ENCODE measurements at places on chromosomes 3 and 15.

GRCh38 chr3:111621535-111621934 lies 26.4 kb upstream of the ZBED2 start:
- DNase-seq, result no peak

DNA sequence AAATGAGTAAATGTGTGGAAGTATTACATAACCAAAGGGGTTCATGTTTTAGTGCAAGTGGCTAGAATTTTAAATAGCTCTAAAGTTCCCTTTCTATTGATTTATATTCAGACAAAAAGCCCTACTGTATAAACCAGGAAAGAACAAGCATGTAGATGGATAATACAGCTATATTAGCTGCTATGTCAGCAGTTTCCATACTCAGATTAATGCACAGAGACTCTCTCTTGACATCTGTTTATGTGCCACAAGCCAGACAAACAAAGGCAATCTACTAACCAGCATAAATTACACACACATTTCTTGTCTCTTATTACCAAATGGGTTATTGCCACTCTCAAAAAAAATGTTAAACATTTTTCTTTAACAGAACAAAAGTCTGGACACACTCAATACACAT lies 760.1 kb upstream of the NECTIN3 start:
- no peak for DNase-seq

- DNase-seq, result no peak
Measured at GRCh38 chr15:26461847-26462608, 310.8 kb downstream of the GABRB3 start.

GRCh38 chr3:185934174-185934557 lies 3.6 kb downstream of the TRA2B start:
- DNase-seq, result no peak

DNA sequence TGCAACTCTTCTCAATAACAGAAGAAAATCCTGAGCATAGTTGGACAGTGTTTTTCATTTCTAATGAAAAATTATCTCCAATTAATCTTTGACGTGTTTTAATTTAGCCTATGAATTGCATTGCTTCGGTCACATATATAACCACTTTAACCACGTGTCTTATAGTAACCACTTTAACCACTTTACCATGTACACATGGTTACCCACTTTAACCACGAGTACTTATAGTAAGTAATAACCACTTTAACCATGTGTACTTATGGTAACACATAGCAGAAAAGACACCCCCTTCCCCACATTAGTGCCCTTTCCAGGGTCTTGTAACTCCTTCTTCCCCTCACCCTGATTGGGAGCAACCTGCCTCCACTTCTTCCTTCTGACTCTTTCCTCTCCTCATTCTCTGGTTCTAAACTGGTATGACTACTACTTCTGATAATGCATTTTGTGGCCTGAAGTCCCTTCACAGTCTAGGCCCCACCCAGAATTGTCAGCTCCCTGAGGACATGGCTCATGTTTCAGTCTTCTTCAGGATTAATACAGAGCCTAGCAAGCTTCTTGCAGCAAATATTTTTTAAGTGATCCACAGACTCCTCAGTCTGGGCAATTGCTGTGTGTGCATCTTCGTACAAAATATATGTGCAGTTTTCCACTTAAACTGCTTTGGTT lies 25.0 kb downstream of the SLC7A14 start:
- no peak for DNase-seq

- DNase-seq, result no peak
Measured at GRCh38 chr3:188335656-188336055, 181.7 kb downstream of the LPP start.

DNA sequence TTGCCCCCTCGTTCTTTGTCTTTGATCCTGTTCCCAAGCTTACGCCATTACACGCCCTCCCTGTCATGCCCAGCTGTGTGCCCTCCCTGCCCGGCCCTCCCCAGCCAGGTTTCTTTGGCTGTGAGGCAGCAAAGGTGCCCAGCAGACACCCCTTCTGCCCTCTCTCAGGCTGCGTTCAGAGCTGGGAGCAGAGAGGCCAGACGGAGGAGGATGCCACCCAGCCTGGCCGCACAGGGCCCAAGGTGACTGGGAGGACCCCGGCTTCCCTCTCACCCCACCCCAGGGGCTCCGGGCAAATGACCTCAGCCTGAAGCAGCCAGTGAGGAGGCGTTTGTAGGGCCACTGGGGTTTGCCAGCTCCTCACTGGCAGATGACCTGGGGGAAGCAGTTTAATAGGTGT lies 30.8 kb upstream of the LACTB start:
- DNase-seq, result no peak

GRCh38 chr15:72916897-72917296 lies 133.3 kb upstream of the ADPGK start:
- no peak for DNase-seq

- DNase-seq, result peak; percentile 4
Measured at GRCh38 chr3:52310861-52311575, 5.1 kb upstream of the DNAH1 start.
